ENCODE measurements at places on chromosomes 4 and X.

GRCh38 chr4:18961266-18961665 lies 939.7 kb upstream of the LCORL start:
- no peak for DNase-seq

DNA sequence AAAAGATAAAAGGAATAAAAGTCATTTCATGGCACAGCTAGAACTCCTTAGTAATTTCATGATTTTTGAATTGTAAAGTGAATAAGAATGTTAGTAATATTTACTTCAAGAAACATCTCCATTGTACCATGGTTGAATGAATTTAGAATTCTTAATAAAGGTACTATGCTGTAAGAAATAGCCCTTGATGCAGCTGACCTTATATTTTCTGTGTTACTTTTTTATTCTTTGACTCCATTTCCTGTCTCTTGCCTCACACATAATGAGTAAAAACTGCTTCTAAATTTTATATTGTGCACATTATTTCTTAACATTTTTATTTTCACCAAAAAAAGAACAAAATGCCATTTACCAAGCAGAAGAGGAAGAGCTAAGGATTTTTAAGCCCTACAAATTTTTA lies 81.9 kb upstream of the PDHA2 start:
- no peak for DNase-seq

DNA sequence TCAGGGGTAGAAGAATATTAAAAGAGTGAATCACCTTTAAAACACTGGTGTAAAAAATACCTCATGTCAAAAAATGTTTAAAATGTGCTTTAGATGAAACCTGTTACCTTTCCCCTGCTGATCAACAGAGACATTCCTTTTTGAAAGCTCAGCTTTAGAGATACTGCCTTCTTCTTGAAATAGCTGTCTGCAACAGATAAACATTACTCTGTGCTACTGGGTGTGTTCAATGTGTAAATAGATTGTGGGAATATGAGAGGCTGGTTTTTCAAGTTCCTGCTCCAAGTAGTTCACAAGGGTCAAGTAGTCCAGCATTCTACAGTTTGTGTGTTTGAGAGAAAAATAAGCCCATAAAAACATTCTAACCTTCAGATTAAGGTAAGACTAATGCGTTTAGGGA lies at the start of gene SYTL5:
Gene SYTL5, plus strand, starts transcription at position 263 of the 400 bp plus-strand sequence. CDS start 27,337 bp downstream, outside the sequence.
- peak; percentile 70 for DNase-seq

GRCh38 chr4:160523231-160523630 lies 1420.4 kb downstream of the RAPGEF2 start:
- no peak for DNase-seq

DNA sequence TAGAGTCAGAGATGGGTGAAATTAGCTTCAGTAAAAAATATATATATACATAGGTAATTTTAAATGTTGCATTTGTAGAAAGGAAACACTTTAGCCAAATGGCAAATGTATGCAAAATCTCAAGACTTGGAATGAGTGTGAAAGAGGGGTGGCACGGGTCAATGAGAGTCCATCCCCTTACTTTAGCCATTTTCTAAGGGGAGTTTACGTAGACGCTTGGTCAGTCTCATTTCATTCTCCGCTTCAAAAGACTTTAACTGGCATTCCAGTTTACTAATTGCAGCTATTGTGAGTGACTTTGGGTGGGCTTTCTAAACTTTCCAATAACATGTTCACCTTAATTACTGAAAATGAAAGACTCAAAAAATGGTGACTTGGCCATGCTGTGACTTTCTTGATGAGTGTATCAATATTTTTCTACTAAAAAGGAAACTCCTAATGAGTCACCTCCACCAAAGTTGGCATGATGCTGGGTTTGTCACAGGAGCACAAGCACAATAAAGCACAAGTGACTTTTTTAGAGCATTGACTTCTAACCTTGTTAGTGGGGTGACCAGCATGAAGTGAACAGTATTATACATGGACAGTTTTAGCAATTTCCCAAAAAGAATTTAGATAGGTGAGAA lies 356.0 kb upstream of the RASGEF1B start:
- no peak for DNase-seq

DNA sequence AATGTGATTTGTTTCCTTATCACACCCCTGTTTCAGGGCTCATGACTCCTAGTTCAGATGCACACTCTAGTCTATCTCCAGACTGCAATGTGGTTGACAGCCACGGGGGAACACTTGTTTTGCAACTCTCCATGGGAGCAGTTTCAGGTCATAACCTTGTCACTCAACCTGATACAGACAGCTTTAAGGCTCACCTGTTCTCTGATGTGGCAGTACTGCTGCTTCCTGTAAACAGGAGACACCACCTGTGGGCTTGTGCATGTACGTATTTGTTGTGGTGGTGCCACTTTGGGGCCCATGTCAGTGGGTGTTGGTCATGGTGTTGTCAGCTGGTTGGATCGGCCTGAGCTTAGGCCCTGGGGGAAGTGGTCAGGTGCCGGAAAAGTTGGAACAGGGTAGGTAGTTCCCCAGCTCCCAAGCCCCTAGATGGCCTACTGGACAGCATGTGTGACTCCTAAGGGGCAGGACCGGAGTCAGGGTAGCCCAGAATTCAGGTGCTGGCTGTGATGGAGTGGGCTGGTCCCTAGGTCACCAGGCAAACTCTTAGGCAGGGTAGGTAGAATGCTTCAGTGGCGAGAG lies 46.2 kb downstream of the FAM9B start:
- no peak for DNase-seq

- no peak for DNase-seq
Observed at GRCh38 chr4:36256398-36256891, 12.1 kb upstream of the ARAP2 start.
